H9 (cell line): ENCODE measurements at places on chromosomes 12 and 14. TPM values are rescaled to one million over a fixed set of nuclear protein-coding genes. Genes with fewer than 3 reads are reported as not detected.

- H3K4me1 ChIP-seq, result no peaks in the 10 kb centered on the region
- no peak for DNase-seq
- no peaks in the 10 kb centered on the region for H3K36me3 ChIP-seq
- H3K27ac ChIP-seq, result no peak overlapping the region
Measured at GRCh38 chr12:98469109-98469508, 46.3 kb upstream of the TMPO start.

DNA sequence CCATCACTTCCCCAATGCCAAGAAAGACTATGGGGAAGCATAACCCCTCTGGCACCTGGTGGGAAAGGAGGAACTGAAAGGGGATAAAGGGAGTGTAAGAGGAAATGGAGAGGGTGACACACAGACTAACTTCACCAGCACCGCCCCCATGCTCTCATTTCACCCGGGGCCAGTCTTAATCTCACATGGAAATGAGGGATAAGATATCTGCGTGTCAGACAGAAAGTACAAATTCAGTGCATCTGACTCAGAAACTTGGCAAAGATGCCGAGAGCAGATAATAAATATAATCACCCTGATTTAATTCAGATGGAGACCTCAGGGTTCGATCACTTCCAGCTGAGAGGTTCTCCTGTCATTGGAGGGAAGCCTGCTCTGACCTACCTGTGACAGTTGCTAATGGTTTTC, 191.6 kb downstream of the DUSP6 start:
- H3K4me1 ChIP-seq, result 0 out of 2 replicates have a peak, but pooled peaks cover 1% of the 10 kb centered on the region
- H3K4me3 ChIP-seq, result no peak overlapping the region
- H3K27ac ChIP-seq, result no peak overlapping the region
- H3K27me3 ChIP-seq, result no peaks in the 10 kb centered on the region
- no peaks in the 10 kb centered on the region for H3K36me3 ChIP-seq
- DNase-seq, result no peak

DNA sequence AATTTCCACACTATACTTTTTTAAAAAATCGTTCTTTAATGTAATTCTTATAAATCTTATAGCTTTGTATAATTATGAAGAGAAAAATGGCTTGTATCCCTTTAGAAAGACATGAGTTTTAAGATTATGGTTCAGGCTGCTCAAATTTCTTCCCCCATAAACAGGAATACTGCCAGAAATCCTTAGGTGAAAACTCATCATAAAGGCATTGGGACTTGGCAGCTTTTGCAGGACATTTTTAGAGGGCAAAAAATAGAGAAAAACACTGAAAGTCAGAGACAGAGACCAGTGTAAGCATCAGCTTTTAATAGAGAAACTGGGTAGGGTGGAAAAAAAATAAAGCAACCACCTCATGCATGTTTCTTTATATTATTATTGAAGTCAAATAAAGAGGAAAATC, 29.1 kb downstream of the LRRK2 start:
- H3K27ac ChIP-seq, result no peak overlapping the region
- H3K4me3 ChIP-seq, result no peak overlapping the region
- no peak for DNase-seq
- no peaks in the 10 kb centered on the region for H3K4me1 ChIP-seq

DNA sequence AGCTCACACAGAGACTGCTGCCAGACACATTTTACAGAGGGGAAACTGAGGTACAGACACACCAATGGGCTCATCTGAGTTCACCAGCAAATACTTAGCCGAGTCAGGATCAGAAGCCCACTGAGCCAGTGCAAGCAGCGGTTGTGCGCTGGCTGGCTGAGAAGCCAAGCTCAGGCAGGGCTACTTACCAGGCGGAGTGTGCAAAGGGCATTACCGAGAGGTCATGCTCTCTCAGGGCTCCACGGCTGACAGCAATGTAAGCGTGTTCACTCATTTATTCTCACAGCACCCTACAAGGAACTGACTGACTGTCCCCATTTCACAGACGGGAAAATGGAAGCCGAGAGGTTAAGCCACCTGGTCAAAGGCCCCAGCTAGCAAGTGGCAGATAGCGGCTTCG, 63.7 kb downstream of the RFLNA start:
- no peaks in the 10 kb centered on the region for H3K4me1 ChIP-seq
- DNase-seq, result no peak
- H3K27me3 ChIP-seq, result no peaks in the 10 kb centered on the region
- H3K27ac ChIP-seq, result no peak overlapping the region
- no peak overlapping the region for H3K4me3 ChIP-seq

GRCh38 chr14:32756173-32756572, 182.5 kb upstream of the NPAS3 start:
- no peaks in the 10 kb centered on the region; the same call in 1 of the 2 replicates for H3K36me3 ChIP-seq
- no peak for DNase-seq
- no peak overlapping the region for H3K4me3 ChIP-seq
- H3K27ac ChIP-seq, result no peak overlapping the region

DNA sequence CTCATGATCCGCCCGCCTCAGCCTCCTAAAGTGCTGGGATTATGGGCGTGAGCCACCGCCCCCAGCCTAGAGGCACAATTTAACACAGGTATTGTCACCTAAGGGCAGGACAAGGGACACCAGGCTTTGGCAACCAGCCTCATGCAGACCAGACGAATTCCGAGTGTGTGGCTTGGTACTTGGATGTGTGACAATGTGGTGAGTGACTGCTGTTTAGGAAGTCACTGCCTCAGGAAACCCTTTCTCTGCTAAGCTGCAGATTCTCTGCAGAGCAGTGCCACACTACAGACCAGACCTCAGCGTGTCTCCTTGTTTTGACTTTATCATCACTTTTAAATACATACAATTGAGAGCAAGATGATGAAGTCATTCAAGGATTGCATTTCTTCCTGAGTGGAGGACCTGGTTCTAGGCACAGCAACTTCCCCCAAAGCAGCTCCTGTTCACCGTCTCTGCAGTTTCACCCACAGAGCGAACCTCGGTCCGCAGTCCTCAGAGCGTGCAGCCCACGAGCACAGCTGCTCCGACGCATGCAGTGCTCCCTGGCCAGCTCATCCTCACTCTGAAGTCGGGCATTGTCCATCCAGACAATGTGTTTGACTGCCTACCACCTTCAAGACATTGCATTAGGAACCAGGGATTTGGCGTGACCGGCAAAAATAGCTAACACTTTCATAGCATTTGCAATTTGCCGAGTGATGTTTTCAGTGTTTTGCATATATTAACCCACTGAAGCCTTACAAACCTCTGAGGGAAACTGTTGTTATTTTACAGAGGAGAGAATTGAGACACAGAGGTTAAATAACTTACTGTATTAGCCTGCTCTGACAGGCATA, 235.2 kb downstream of the CHST11 start:
- no peaks in the 10 kb centered on the region for H3K4me1 ChIP-seq
- H3K27me3 ChIP-seq, result no peaks in the 10 kb centered on the region
- H3K4me3 ChIP-seq, result no peak overlapping the region
- H3K36me3 ChIP-seq, result peaks cover 11% of the 10 kb centered on the region
- no peak overlapping the region for H3K27ac ChIP-seq
- no peak for DNase-seq

DNA sequence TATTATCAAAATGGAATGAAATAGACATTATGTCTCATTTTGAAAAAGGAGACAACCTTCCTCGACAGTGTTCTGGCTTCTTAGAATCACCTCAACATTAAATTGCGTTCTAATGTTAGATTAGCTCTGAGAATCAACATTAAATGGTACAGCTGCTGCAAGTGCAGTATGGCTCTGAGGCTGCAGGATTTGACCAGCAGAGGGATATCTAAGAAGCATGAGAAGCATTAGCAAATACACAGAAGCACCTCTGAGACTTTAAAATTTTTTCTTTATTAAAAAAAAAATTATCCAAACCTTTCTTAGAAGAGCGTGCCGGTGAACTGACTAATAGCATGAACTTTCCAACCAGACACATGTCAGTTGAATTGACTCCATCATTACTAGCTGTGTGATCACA, 253.4 kb upstream of the LRIG3 start:
- no peaks in the 10 kb centered on the region for H3K4me1 ChIP-seq
- no peak overlapping the region for H3K4me3 ChIP-seq
- peaks cover 10% of the 10 kb centered on the region for H3K36me3 ChIP-seq
- H3K27me3 ChIP-seq, result no peaks in the 10 kb centered on the region
- no peak overlapping the region for H3K27ac ChIP-seq
- no peak for DNase-seq

- no peaks in the 10 kb centered on the region for H3K27me3 ChIP-seq
- H3K4me3 ChIP-seq, result peak overlapping the region; percentile 73
- H3K27ac ChIP-seq, result peak overlapping the region; percentile 81
- no peaks in the 10 kb centered on the region for H3K4me1 ChIP-seq
Measured at GRCh38 chr12:62603811-62604098, 137.1 kb downstream of the MON2 start.

- H3K4me1 ChIP-seq, result no peaks in the 10 kb centered on the region
- H3K27ac ChIP-seq, result no peak overlapping the region
- peaks cover 2% of the 10 kb centered on the region; the same call in 1 of the 2 replicates for H3K27me3 ChIP-seq
Measured at GRCh38 chr12:51896236-51896635, 8.3 kb downstream of the ANKRD33 start.

DNA sequence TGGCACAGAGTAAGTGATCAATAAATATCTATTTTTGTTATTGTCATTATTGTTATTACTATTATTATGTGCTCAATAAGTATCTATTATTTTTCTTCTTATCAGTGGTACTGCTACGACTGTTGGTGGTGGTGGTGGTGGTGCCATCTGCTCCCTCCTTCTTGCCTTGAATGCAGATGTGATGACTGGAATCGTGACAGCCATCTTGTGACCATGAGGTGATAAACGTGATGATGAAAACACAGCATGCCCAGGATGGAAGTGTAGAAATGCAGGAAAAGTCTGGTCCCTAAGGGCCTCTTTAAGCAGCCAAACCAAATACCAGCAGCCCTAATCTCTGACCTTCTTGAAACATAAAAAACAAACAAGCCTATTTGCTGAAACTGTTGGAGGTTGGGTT, 22.4 kb downstream of the SLC6A12 start:
- H3K27me3 ChIP-seq, result peaks cover 2% of the 10 kb centered on the region; the same call in 1 of the 2 replicates
- H3K36me3 ChIP-seq, result 0 out of 2 replicates have a peak, but pooled peaks cover 2% of the 10 kb centered on the region

- DNase-seq, result no peak
- peaks cover 2% of the 10 kb centered on the region; the same call in 1 of the 3 replicates for H3K36me3 ChIP-seq
- H3K27ac ChIP-seq, result no peak overlapping the region
- no peaks in the 10 kb centered on the region for H3K4me1 ChIP-seq
- H3K4me3 ChIP-seq, result no peak overlapping the region; the same call in 2 of the 3 replicates
- H3K27me3 ChIP-seq, result peaks cover 22% of the 10 kb centered on the region
Measured at GRCh38 chr14:101554991-101555668, 6.2 kb upstream of the DIO3 start.

- H3K27ac ChIP-seq, result no peak overlapping the region
- H3K36me3 ChIP-seq, result no peaks in the 10 kb centered on the region
- H3K4me1 ChIP-seq, result no peaks in the 10 kb centered on the region
- no peak for DNase-seq
Measured at GRCh38 chr12:100445081-100445481, 28.6 kb upstream of the NR1H4 start.

DNA sequence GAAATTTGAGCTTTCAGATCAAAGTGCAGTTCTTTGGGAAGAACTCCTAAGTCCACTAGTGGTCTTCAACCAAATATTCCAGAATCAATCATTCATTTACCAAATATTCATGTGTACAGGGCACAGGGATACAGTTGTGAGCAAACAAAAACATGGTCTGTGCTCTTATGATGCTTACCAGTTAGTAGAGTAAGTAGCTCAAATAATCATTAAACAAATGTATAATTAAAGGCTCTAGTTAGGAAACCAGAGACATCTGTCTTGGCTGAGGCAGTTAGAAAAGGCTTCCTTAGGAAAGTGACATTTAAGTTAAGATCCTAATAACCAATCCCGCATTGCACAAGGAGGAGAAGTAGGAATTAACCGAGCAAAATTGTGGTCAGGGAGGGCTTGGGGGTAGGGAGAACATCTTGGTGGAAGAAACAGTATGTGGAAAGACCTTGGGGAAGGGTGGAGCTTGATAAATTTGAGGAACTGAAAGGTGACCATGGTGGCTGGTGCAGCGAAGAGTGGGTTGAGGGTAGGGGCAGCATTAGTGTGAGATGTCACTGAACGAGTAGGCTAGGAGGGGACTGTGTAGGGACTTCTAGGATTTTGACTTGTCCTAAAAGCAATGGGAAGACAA, 40.0 kb downstream of the PEBP1 start:
- H3K4me1 ChIP-seq, result no peaks in the 10 kb centered on the region
- no peak overlapping the region for H3K4me3 ChIP-seq
- no peaks in the 10 kb centered on the region for H3K36me3 ChIP-seq
- no peak overlapping the region for H3K27ac ChIP-seq
- no peak for DNase-seq

- DNase-seq, result no peak
- no peaks in the 10 kb centered on the region for H3K27me3 ChIP-seq
- H3K4me3 ChIP-seq, result no peak overlapping the region
- no peaks in the 10 kb centered on the region for H3K4me1 ChIP-seq
Measured at GRCh38 chr14:49931523-49931922, 38.6 kb downstream of the ARF6 start.

- H3K27me3 ChIP-seq, result no peaks in the 10 kb centered on the region
- H3K27ac ChIP-seq, result no peak overlapping the region
- H3K4me1 ChIP-seq, result no peaks in the 10 kb centered on the region; the same call in 1 of the 2 replicates
- DNase-seq, result no peak
- H3K4me3 ChIP-seq, result no peak overlapping the region
Measured at GRCh38 chr12:779745-780734, 27.7 kb downstream of the WNK1 start.

DNA sequence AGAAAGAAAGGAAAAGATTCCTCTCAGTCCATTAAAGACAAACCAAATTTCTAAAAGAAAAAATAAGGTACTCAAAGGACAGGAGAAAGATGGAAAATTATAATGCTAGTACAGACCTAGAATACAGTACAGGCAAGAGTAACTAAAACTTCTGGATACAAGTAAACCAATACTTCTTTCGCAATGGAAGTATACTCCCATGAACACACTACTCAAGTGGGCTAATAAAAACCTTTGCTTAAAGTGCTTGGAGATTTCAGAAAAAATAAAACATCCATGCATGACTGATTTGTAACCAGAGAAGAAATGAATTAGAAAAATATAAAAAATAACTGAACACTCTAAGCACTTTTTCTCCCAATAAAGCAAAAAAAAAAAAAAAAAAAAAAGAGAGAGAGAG, 3.5 kb downstream of the ZBTB25 start:
- no peak overlapping the region for H3K4me3 ChIP-seq
- peaks cover 13% of the 10 kb centered on the region for H3K36me3 ChIP-seq

The SYNDIG1L gene
- 0.22 and 0.33 TPM in 2 replicates for total RNA-seq

The PLXNC1 gene
- 0.53 and 1.2 TPM in 2 replicates for total RNA-seq

The NFE2 gene
- total RNA-seq, result 1.2 and 1.5 TPM in 2 replicates

The PLA2G1B gene
- not detected in 2 replicates for total RNA-seq

The CDH24 gene
- 16.7 and 16.9 TPM in 2 replicates for total RNA-seq

The CMKLR1 gene
- total RNA-seq, result 0.66 and 0.83 TPM in 2 replicates

The PLBD1 gene
- 15.2 and 15.5 TPM in 2 replicates for total RNA-seq

The SERPINA6 gene
- total RNA-seq, result not detected in 2 replicates

The GPRC5D gene
- total RNA-seq, result not detected in 2 replicates

The PKP2 gene
- total RNA-seq, result 18.2 and 18.4 TPM in 2 replicates

The KRT2 gene
- not detected in 2 replicates for total RNA-seq

The TAS2R31 gene
- total RNA-seq, result 1.7 and 2.3 TPM in 2 replicates

The PEX5 gene
- 38.1 and 40.5 TPM in 2 replicates for total RNA-seq

The EGLN3 gene
- 19.8 and 24.7 TPM in 2 replicates for total RNA-seq
